ENCODE measurements at places on chromosomes 2 and 18. TPM values are rescaled to one million over a fixed set of nuclear protein-coding genes. Genes with fewer than 3 reads are reported as not detected.
A peak's percentile ranks its signal among the peaks of the same experiment; 100 is the strongest.

- peak; percentile 79 for DNase-seq
Measured at GRCh38 chr2:72887740-72888437, 681 bp downstream of the SPR start.

- DNase-seq = no peak
Measured at GRCh38 chr18:45962866-45963265, 4.3 kb downstream of the EPG5 start.

DNA sequence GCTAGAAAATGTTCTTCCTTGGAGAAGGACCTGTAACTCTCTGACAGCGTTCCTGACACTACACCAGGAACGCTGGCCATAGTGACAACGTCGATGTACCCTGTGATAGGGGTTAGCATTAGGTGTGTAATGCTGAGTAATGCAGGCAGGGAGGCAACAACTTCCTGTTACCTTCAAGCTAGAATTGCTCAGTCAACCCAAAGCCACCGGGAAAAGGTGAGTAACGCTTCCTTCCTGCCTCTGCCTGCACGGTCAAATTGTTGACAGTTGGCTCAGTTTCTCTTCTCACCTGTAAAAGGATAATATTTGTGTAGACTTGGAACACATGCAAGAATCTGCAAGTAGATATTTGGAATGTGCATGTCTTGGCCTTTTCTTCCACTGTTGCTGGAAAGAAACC, 12.7 kb downstream of the FAM110C start:
- DNase-seq = no peak

DNA sequence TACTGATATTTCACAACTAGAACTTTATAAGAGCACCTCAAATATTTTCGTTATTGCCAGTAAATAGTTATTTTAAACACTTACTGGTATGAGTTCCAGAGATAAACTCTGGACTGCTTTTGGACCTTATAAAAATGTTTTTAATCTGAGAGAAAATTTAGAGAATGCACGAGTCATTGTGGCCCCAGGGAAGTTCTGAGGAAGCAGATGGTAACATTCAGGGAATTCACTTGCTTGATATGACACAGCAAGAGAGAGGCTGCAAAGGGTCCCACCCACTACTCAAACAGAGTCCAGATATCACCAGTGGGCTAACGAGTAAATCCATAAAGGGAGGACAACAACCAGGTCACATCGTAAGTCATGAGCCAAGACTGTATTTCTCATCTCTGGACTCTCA, 526.8 kb downstream of the TDRD15 start:
- no peak for DNase-seq

DNA sequence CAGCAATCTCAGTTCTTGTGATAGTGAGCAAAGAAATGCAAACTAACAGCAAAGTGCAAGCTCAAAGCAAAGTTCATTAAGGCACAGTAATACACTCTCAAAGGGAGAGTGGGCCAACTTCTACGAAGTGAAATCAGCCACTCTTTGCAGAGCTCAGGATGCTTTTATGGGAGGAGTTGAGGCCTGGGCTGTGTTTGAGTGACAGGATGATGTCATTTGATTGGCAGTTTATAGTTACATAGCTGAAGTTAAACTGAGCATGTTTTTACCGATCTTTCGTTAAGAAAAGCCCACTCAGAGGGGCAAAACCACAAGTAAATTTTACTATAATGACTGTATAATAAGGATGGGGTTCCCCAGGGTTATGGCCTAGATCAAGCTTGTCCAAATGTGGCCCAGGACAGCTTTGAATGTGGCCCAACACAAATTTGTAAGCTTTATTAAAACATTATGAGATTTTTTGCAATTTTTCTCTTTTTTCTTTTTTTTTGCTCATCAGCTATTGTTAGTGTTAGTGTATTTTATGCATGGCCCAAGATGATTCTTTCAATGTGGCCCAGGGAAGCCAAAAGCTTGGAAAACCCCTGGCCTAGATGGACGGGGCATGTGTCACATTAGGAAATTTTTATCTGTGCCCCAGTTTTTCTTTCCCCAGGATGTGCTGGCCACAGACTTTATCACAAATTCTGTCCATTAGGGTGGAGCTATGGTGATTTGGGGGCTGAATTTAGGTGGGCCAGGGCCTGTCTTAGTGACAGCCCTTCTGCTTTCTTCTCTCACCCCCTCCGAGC, 8.3 kb upstream of the DNAH7 start:
- no peak for DNase-seq

- no peak for DNase-seq
Measured at GRCh38 chr2:38836791-38837190, 38.9 kb downstream of the DHX57 start.

DNA sequence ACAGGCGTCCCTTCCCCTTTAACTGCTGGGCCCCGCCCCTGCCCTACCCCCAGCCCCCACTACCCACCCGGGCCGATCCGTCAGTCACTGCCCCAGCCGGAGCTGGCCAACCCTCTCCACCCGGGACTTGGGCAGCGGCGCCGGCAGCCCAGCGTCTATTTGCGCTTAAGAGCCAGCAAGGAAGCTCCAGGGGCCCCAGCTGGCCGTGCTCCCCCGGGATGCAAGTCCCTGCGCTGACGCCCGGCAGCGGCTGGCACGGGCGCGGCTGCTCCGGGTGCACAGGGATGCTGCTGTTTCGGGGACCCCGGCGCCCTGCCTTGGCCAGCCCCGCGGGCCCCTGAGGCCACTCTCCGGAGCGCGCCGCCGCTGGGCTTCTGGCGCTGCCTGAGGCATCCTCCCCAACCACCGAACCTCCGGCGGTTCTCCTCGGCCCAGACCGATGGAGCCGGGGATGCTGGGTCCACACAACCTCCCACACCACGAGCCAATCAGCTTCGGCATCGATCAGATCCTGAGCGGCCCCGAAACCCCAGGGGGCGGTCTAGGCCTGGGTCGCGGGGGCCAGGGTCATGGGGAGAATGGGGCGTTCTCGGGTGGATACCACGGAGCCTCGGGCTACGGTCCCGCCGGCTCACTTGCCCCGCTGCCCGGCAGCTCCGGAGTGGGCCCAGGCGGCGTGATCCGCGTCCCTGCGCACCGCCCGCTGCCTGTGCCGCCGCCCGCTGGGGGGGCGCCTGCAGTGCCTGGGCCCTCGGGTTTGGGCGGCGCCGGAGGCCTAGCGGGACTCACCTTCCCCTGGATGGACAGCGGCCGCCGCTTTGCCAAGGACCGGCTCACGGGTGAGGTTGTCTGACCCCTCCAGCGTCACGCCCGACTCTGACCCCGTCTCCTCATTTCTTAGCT, at the start of gene TLX2:
TLX2 (plus strand) TSS at position 83 of the 903 bp plus-strand sequence; CDS start at position 440, 357 bp downstream.
- no peak for DNase-seq

DNA sequence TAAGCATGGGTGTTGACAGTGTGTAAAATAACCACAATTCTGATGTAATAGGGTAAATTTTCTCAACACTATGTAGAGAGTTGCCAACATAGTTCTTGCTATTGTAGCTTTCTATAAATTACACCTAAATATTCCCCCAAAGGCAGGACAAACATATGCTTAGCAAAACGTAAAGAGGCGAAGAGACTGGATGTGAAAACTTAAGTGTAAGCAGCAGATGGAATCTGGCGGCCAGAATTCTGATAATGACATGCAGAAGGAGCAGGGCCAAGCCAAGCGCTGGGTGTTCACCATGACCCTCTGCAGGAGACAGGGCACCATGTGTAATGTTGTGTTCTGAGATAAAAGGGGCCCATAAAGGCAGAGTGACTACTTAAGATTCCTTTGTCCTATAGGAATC, 105.2 kb upstream of the ZNF521 start:
- DNase-seq = no peak

GRCh38 chr18:34097312-34097711, 127.4 kb downstream of the NOL4 start:
- DNase-seq = no peak

DNA sequence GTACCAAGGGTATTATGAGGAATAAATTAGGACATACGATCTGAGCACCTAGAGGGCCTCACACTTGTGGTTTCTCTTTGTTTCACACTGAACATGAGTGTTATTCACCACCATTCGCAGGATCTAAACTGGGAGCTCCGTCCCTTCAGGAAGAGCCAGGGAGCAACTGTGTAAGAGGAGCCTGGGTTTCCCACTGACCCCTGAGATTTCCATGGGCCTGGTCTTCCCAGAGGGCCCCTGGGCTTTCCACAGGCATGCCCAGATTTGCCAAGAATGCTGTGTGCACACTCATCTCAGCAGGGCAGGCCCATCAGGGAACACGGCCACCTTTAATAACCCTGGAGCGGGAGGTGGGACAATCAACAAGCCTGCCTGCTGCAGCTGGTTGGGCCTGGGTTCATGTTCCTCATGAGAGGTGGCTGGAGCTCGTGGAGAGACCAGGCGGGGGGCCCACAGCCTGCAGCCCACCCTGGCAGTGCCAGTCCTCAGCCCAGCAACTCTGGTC, 416.8 kb upstream of the MYT1L start:
- no peak for DNase-seq

DNA sequence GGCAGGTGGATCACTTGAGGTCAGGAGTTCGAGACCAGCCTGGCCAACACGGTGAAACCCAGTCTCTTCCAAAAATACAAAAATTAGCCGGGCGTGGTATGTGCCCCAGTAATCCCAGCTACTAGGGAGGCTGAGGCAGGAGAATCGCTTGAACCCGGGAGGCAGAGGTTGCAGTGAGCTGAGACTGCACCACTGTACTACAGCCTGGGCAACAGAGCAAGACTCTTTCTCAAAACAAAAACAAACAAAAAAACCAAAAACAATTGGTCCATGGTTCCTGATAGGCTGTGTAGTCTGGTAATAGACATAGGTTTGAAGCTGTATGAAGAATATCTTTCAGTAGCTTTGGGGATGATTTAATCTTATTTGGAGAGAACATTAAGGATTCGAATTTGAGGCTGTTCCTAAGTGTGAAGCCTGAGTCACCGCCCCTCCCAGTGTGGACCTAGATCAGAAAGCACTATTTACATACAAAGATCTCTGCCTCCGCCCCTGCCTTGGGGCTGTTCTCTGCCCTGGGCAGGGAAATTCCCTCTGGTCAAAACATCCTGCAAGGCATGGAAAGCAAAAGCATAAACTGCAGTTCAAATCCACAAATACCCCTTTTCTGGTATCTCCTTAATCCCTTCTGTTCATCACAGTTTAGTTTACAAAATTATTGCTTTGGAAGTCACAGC, 52.8 kb upstream of the PMAIP1 start:
- DNase-seq = no peak

DNA sequence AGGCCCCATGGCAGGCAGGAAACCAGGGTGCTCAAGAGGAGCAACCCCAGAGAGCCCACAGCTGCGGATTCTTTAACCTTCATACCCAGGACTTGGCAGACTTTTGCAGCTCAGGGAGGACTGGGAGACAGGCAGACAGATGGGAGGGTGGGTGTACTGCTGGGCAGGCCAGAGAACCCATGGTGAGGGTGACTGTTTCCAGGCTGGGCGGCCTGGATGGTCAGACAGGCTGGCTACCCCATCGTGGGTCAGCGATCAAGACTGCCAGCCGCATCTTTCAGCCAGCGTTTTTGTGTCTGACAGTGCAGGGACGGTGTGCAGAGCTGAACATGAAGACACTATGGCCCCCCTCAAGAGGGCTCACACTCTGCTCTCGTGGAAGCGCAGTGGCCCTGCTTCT, 82.2 kb downstream of the MARCO start:
- DNase-seq = no peak

DNA sequence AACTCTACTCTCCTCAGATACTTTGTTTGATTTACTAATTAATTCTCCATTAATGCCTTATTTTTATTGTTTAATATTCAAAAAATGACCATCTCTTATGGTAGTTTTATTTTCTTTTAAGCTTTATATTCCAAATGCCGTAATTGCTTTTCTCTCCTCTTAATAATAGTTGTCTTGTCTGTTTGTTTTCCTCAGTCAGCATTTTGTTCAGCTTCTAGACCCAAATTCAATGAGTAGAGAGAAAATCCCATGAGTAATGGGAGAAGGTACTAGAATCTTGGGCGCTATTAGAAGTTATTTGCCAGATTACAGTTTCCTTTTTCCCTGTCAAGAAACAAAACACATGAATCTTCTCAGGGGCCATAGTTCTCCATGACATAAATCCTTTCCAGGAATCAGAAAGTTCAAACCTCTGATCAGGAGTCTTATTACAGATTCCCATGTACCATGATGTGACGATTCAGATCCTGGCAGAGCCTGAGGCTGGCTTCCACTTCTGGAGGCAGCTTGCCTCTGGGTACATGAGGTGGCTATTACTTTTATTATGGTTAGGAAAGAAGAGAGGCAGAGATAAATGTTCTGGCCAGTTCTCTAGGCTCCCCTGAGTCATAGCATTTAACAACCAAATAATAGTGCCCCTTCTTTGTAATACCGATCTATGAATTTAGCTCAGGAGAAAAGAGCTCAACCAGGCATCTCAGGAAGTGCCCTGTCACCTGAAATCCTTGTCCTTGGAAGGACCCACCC, 485.1 kb upstream of the SETBP1 start:
- DNase-seq = no peak

GRCh38 chr2:190449925-190450324, 41.8 kb downstream of the MFSD6 start:
- no peak for DNase-seq

- no peak for DNase-seq
Measured at GRCh38 chr2:75142081-75142480, 57.2 kb downstream of the TACR1 start.

- DNase-seq = no peak
Measured at GRCh38 chr18:22033085-22033484, 136.3 kb upstream of the GATA6 start.

GRCh38 chr2:159890551-159891266, 92.7 kb upstream of the CD302 start:
- no peak for DNase-seq

- no peak for DNase-seq
Measured at GRCh38 chr2:34529965-34530364, 930.9 kb upstream of the FAM98A start.

DNA sequence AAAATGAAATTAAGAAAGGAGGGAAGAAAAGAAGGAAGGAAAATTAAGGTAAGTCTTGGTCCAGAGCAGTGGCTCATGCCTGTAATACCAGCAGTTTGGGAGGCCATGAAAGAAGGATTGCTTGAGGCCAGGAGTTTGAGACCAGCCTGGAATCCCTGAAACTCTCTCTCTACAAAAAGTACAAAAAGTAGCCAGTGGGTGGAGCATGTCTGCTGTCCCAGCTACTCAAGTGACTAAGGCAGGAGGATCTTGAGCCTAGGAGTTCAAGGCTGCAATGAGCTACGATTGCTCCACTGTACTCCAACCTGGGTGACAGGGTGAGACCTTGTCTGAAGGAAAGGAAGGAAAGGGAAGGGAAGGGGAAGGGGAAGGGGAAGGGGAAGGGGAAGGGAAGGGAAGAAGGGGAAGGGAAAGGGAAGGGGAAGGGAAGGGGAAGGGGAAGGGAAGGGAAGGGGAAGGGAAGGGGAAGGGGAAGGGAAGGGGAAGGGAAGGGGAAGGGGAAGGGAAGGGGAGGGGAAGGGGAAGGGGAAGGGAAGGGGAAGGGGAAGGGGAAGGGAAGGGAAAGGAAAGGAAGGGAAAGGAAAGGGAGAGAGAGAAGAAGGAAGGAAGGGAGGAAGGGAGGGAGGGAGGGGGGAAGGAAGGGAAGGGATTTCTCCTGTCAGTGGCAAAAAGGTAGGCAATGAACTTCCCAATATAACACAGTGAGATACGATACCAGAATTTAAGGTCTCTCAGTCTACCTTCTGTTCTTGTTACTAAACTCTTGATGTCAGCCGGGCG, 412.8 kb downstream of the CMPK2 start:
- no peak for DNase-seq

NAT8 gene
- not detected for total RNA-seq

SLC19A3 gene
- 1.8 TPM for total RNA-seq

DOCK10 gene
- 53.0 TPM for total RNA-seq

C2orf78 gene
- not detected for total RNA-seq

GKN2 gene
- total RNA-seq = not detected

KANSL1L gene
- 87.2 TPM for total RNA-seq

WDR33 gene
- total RNA-seq = 116 TPM

GALR1 gene
- 1.4 TPM for total RNA-seq

UGT1A4 gene
- total RNA-seq = not detected

HOXD10 gene
- total RNA-seq = not detected

DUSP28 gene
- total RNA-seq = 3.1 TPM

TRIM43 gene
- 1.1 TPM for total RNA-seq

TMEM247 gene
- not detected for total RNA-seq
